ENCODE measurements at places on chromosomes 5 and 9. TPM values are rescaled to one million over a fixed set of nuclear protein-coding genes. Genes with fewer than 3 reads are reported as not detected.

- H3K36me3 ChIP-seq = no peaks in the 10 kb centered on the region
- H3K4me1 ChIP-seq = no peaks in the 10 kb centered on the region
- H3K4me3 ChIP-seq = no peak overlapping the region
Measured at GRCh38 chr9:38177680-38178079, 108.7 kb upstream of the SHB start.

DNA sequence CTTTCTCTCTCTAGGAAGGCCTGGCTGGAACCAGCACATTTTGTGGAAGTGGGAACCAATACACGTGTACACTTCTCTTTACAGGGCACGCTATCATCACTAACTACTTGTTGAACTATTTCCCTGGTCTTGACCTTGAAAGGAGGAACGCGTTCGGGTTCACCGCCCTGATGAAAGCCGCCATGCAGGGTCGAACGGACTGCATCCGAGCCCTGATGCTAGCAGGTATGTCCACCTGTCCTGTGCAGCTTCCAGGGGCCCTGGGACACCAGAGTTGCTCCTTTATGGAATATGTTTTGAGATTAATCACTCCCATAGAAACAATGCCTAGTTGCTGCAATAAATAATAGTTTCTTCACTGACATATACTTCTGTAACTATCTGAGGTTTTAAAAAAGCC lies 74.1 kb downstream of the ANKRD33B start:
- peaks cover 7% of the 10 kb centered on the region for H3K27me3 ChIP-seq
- no peak overlapping the region for H3K4me3 ChIP-seq
- H3K36me3 ChIP-seq = peaks cover 27% of the 10 kb centered on the region
- no peak overlapping the region for H3K27ac ChIP-seq

DNA sequence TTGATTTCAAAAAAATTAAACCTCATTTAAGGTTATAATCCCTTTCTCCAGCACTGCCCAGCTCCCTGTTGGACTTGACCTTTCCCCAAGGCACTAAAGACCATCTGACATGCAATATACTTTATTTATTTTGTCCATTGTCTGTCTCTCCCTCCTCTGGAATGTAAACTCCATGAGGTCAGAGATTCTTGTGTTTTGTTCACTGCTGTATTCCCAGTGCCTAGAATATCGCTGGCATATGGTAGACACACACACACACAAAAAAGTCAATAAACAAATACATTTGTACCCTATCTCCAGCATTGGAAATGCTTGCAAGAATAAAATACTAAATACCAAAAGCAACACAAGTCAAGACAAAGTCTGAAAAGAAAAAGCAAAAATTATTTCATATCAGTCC lies 17.3 kb upstream of the ARSB start:
- peaks cover 13% of the 10 kb centered on the region for H3K27me3 ChIP-seq
- H3K4me3 ChIP-seq = peak overlapping the region; percentile 53
- H3K27ac ChIP-seq = peak overlapping the region; percentile 61
- no peak for DNase-seq
- no peaks in the 10 kb centered on the region for H3K36me3 ChIP-seq
- peaks cover 25% of the 10 kb centered on the region for H3K4me1 ChIP-seq

- no peak overlapping the region for H3K27ac ChIP-seq
- H3K4me3 ChIP-seq = no peak overlapping the region
- peaks cover 15% of the 10 kb centered on the region for H3K36me3 ChIP-seq
- DNase-seq = no peak
Measured at GRCh38 chr5:65290677-65291076, 191.0 kb downstream of the ADAMTS6 start.

Gene PCDHGA1
- 1.3 TPM for total RNA-seq

Gene PCDHA9
- not detected for total RNA-seq

Gene BARHL1
- total RNA-seq = not detected

Gene TAF11L8
- not detected for total RNA-seq

Gene ZBTB5
- total RNA-seq = 5.8 TPM
